Muscle of leg (tissue), 16 donors: ENCODE measurements at places on chromosomes 5 and 9. TPM values are rescaled to one million over a fixed set of nuclear protein-coding genes. Genes with fewer than 3 reads are reported as not detected.

DNA sequence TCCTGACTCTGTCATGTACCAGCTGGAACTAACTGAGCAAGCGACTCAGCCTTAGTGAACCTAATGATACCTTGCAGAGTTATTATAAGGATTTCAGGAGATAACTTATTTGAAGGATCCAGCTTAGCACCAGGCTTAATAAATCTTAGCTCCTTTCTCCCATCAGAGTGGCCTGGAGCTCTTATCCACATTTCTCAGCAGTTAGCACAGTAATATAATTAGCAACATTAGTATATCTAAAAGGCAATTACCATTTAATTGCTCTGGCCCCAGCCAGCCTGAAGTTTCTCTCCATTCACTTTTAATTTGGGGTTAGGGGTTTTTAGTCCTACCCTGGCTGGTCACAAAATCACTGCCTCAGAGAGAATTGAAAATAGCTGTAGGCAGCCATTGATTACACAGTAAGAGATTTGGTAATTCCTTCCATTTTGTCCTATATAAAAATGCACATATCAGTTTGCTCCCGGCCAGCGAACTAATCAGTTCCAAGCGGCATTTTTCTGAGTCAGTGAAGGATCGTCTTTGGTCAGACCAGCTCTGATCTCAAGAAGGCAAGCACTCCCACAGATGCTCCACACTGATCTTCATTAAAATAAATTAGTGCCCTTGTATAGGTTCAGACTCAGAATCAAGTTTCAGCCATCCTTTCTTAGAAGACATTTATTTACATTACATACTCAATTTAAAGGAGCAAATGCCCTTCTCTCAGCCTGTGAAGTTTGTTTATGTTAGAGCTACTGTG is 56.6 kb downstream of the SNCAIP start:
- no peak for DNase-seq

ZNF454 gene
- 4.9 TPM for total RNA-seq

- no peak for DNase-seq
These were observed 55.3 kb downstream of the DAP start for GRCh38 chr5:10705747-10706146.

GRCh38 chr5:153783362-153783658 is 255.4 kb downstream of the FAM114A2 start:
- no peak for DNase-seq

SOX30 gene
- total RNA-seq: 0.09 TPM

ZNF300 gene
- 11.0 TPM for total RNA-seq

DNA sequence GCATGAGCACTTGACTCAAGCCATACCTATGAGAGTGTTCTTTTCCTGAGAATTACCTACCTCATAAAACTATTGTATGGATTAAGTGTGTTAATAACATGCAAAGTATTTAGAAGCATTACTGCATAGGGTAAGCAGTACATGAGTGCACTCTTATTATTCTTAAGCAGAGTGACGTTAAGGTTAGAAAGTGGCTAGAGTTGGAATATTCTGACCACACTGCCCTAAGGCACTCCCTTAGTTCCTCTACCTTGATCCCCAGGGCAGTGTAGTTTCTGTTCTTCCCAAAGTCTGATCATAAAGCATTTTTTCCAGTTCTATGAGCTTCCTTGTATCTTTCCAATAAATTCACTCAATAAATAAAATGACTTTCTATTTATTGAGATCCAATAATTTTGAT is 189.2 kb downstream of the PCSK1 start:
- no peak for DNase-seq

- DNase-seq: no peak
These were observed 69.8 kb downstream of the GALNT10 start for GRCh38 chr5:154260224-154260927.

- DNase-seq: no peak
These were observed 288.3 kb downstream of the MLLT3 start for GRCh38 chr9:20333991-20334390.

ASPN gene
- 473 TPM for total RNA-seq
